ENCODE measurements at places on chromosomes 1 and 21. TPM values are rescaled to one million over a fixed set of nuclear protein-coding genes. Genes with fewer than 3 reads are reported as not detected.
A peak's percentile ranks its signal among the peaks of the same experiment; 100 is the strongest.

DNA sequence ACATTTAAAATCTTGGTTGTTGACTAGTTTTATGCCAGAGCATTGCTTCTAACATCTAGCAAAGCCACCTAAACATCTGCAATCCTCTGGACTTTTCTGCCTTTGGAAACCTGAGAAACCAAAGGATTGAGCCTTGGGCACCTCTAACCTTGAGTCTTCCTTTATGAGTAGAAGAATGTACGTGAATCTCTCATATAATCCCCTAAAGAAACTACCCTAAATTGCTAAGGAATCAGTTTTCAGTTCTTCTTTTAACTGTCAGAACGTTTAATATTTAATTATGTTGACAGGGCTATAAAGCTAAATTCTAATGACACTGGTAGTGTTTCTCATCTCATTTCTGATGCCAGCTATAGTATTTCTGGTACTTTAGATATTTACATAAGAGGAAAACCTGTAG, 997.3 kb downstream of the AMY1C start:
- DNase-seq: no peak

- DNase-seq: peak; percentile 18
Observed at GRCh38 chr1:204676043-204676442, 9.5 kb downstream of the LRRN2 start.

GRCh38 chr21:28213261-28213660, 779.4 kb downstream of the LTN1 start:
- DNase-seq: no peak

DNA sequence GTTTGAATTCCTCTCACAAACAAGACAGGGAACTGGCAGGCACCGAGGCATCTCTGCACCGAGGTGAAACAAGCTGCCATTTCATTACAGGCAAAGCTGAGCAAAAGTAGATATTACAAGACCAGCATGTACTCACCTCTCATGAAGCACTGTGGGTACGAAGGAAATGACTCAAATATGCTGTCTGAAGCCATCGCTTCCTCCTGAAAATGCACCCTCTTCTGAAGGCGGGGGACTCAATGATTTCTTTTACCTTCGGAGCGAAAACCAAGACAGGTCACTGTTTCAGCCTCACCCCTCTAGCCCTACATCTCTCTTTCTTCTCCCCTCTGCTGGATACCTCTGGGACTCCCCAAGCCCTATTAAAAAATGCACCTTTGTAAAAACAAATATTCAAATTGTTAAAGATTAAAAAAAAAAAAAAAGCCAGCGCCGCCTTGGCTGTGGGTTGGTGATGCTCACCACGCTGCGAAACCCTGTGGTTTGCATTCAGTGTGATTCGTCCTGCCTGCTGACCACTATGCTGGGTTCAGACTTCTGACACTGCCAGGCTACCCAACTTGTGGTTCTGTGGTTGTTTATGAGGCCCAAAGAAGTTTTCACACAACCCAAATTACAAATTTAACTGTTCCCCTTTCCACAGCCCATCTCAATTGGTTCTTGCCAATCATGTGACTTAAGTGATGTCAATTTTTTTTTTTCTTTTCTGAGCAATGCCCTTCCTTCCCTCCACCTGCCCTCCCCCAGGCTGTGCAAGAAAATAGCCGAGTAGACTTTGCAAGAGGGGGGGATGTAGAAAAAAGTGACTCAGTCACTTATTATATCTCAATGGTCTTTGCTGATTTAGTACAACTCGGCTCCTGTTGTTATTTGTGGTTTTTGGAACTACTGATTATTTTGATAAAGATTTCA, at the start of gene RUNX1:
TSS of gene RUNX1 (minus strand) at position 597 of the 912 bp plus-strand sequence.
- peak; percentile 79 for DNase-seq

HSPB7 gene
- 4.1 TPM for total RNA-seq

GRCh38 chr1:244192325-244192724, 141.2 kb downstream of the ZBTB18 start:
- no peak for DNase-seq

OR2L8 gene
- total RNA-seq: not detected

IFI44L gene
- total RNA-seq: 28.3 TPM

GRCh38 chr1:27491748-27492700, 2.1 kb upstream of the WASF2 start:
- DNase-seq: peak; percentile 80

GRCh38 chr1:161981735-161982506, 41.7 kb downstream of the OLFML2B start:
- peak; percentile 35 for DNase-seq

DYNLT4 gene
- total RNA-seq: 0.36 TPM

DNA sequence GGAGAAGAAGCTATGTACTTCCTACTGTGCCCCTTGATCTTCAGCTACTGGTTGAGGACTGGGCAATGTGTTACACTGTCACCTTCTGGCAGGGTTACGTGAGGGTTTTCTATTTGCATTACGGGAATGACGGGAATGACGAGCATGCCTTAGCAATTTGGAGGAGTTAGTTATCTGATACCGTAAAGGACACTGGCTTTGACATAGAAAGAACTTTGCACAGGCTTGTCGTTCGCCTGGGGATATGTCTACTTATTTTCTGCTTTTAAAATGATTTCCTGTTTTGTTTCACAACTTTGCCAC, 19.8 kb upstream of the ACBD6 start:
- no peak for DNase-seq

DNMT3L gene
- not detected for total RNA-seq

RNPEP gene
- total RNA-seq: 64.8 TPM

GRCh38 chr1:191432817-191433216, 725.4 kb upstream of the RGS18 start:
- no peak for DNase-seq

KRTAP19-4 gene
- total RNA-seq: not detected

OR2T11 gene
- not detected for total RNA-seq

- peak; percentile 96 for DNase-seq
Observed at GRCh38 chr1:21262293-21263051, 27.8 kb downstream of the ECE1 start.

DNA sequence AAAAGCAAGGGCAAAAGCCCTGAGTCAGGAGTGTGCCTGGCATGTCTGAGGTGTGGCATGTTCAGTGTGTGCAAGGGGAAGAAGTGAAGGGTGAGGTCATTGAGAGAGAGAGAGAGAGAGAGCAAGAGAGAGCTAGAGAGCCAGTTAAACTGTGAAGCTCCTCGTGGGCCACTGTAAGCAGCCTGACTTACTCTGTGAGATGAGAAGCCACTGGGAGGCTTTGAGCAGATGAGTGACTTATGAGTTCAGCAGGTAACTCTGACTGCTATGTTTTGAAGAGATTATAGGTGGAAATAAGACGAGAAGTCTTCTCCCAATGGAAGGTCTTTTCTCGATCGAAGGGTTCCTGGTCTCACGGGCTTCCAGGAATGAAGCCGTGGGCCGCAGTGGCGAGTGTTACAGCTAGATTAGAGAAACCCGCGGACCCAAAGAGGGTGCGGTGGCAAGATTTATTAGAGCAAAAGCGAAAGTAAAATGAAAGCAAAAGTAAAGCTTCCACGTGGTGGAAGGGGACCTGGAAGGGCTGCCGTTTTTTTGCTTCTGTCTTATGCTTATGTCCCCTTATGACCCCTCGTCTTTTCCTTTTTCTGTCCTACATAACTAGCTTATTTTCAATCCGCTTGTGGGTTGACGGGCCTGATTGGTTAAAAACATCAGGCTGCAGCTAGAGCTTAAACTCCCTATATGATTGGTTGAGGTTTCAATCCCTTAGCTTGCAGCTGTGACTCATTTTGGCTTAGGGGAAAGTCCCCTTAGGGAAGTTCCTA, 323.1 kb upstream of the FAM78B start:
- DNase-seq: no peak

OLFM3 gene
- not detected for total RNA-seq

CRP gene
- total RNA-seq: not detected

JAM2 gene
- total RNA-seq: 0.88 TPM

- DNase-seq: no peak
Observed at GRCh38 chr21:32653326-32653901, 41.2 kb upstream of the CFAP298 start.

DNA sequence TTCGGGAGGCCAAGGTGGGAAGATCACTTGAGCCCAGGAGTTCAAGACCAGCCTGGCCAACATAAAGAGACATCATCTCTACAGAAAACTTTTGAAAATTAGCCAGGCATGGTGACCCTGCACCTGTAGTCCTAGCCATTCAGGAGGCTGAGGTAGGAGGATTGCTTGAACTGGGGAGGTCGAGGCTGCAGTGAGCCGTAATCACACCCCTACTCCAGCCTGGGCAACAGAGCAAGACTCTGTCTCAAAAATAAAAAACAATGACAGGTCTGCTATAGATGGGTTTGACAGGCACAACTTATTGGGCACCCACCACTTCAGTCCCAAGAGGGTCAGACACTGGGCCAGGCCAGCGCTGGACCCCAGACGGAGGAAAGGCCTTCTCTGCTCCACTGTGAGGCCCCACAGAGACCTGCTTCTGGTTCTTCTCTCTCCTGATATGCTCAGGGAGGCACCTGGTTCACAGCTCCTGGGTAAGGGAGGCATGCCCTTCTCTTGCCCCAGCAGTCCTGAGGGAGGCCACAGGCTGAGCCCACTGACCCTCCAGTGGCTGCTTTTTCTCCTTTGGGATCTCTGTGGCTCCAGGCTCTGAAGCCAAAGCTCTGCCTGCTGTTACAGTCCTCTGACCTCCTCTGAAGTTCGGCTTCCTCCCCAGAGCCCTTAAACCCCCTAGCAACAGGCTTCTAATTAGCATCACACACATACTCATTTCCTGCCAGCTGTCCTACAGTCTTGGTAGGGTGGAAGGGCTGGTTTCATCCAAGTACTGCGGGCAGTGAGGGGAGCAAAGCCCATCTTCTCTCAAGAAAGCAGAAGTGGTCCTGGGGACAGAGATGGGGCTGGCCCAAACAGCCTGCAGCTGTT, 14.4 kb downstream of the S100A16 start:
- DNase-seq: peak; percentile 91

- DNase-seq: no peak
Observed at GRCh38 chr1:166692346-166692745, 146.9 kb upstream of the POGK start.

PIP5K1A gene
- total RNA-seq: 67.7 TPM

FOXO6 gene
- total RNA-seq: not detected
